ENCODE measurements at places on chromosomes 1 and 21. TPM values are rescaled to one million over a fixed set of nuclear protein-coding genes. Genes with fewer than 3 reads are reported as not detected.

The IL10 gene
- total RNA-seq: not detected

The LRP8 gene
- total RNA-seq: 84.1 TPM

The NECTIN4 gene
- total RNA-seq: 42.4 TPM

The OR14K1 gene
- total RNA-seq: not detected

The RGS16 gene
- 1.2 TPM for total RNA-seq

The LCE1C gene
- not detected for total RNA-seq

The OR2L3 gene
- not detected for total RNA-seq

The BOLA1 gene
- total RNA-seq: 15.5 TPM

The TMEM125 gene
- total RNA-seq: 20.7 TPM

The TDRD10 gene
- total RNA-seq: not detected

The TAS1R1 gene
- total RNA-seq: not detected

The AMY2A gene
- total RNA-seq: not detected

The HNRNPCL1 gene
- not detected for total RNA-seq

The RHBG gene
- 0.42 TPM for total RNA-seq

The ZNF326 gene
- 33.4 TPM for total RNA-seq

The ZNF683 gene
- total RNA-seq: not detected

The LIN28A gene
- total RNA-seq: not detected

The IL12RB2 gene
- total RNA-seq: not detected

The AKNAD1 gene
- not detected for total RNA-seq

The C1orf115 gene
- total RNA-seq: 5.1 TPM

The CFAP74 gene
- not detected for total RNA-seq

The GPR52 gene
- 3.2 TPM for total RNA-seq

The ASAP3 gene
- total RNA-seq: 3.5 TPM

The MATN1 gene
- not detected for total RNA-seq

The SPRR1B gene
- total RNA-seq: 3.1 TPM

The ADAMTS4 gene
- total RNA-seq: not detected

The UTS2 gene
- total RNA-seq: not detected

The DMBX1 gene
- total RNA-seq: 0.88 TPM

The PEX11B gene
- 27.1 TPM for total RNA-seq

The MASP2 gene
- total RNA-seq: not detected

The CA6 gene
- total RNA-seq: not detected

The PROX1 gene
- 0.29 TPM for total RNA-seq

The CLCA1 gene
- total RNA-seq: not detected

The HSD3B2 gene
- total RNA-seq: not detected

The CR1L gene
- total RNA-seq: not detected

The NBPF15 gene
- 47.7 TPM for total RNA-seq

The AVPR1B gene
- total RNA-seq: not detected

The DCAF8 gene
- 119 TPM for total RNA-seq

The CCDC27 gene
- total RNA-seq: not detected

The RAB42 gene
- 1.1 TPM for total RNA-seq

The ZMYND12 gene
- 0.83 TPM for total RNA-seq

The HSD11B1 gene
- total RNA-seq: not detected

The PRR9 gene
- total RNA-seq: not detected

The IVL gene
- 1.9 TPM for total RNA-seq

The SYT2 gene
- not detected for total RNA-seq

The CNTN2 gene
- not detected for total RNA-seq

The SLC37A1 gene
- 24.9 TPM for total RNA-seq

The ZNF670 gene
- total RNA-seq: 3.9 TPM

The SLC44A3 gene
- total RNA-seq: 32.0 TPM

The FMN2 gene
- not detected for total RNA-seq

The ARHGAP30 gene
- total RNA-seq: 2.9 TPM

The LCE1F gene
- not detected for total RNA-seq

The ANKRD45 gene
- total RNA-seq: not detected

The B3GALNT2 gene
- total RNA-seq: 35.3 TPM

The PER3 gene
- total RNA-seq: 3.8 TPM

The EPHA2 gene
- total RNA-seq: 161 TPM

The HES5 gene
- not detected for total RNA-seq

The LENEP gene
- total RNA-seq: 1.1 TPM

All from Calu3 (cell line).